ENCODE measurements at places on chromosomes 1 and 21.

DNA sequence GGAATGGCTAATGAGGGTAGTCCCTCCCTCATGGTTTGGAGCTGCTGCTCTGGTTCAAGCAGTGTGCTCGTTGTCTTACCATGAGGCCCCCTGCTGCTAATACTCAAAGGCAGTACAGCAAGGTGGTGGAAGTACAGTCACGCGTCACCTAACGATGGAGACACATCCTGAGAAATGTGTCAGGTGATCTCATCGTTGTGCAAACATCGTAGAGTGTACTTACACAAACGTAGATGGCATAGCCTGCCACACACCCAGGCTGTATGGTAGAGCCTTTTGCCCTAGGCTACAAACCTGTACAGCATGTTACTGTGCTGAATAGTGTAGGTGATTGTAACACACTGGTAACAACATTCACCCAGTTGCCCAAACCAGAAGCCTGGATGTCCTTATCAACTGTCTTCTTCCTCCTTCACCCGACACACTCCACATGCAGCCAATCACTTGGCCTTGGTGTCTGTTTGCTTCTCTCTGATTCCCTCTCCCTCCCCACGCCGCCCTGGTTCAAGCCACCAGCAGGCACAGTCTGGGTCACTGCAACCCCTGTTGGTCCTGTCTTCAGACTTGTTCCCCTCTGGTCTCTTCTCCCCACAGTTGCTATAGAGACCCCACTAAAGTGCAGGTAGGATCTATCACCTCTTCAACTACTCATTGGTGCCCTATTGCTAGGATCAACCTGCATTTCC is 6.0 kb upstream of the KCNA2 start:
- no peak for DNase-seq

DNA sequence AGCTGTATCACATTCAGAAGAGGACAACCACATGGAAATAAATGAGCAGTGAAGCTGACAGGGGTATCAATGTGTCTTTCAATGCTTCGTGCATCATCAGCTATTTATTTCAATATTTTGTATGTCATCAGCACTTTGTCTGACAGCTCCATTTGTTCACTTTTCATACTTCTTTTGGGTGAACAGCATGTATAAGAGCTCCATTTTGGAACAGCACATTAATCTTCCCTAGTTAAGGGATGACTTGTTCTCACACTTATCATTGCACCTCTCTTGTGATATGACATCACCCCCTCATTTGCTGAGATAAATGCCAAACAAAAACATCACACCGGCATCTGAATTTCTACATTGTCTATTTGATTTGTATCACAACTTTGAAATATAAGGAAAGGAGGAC is 190.6 kb upstream of the SAMSN1 start:
- no peak for DNase-seq

DNA sequence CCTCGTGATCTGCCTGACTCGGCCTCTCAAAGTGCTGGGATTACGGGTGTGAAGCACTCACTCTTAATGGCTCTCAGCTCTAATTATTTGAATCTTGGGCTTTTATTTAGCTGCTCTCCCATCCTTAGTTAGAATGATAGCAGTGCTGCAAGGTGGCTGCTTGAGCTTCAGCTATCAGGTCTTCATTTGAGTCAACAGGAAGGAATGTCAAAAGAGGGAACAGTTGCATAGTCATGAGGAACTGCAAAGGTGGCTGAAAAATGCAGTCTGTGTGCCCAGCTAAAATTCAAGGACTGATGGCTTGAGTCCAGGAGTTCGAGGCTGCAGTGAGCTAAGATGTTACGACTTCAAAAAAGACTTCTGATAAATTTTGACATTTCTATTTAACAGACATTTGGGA is 55.6 kb downstream of the UCK2 start:
- DNase-seq = no peak

- no peak for DNase-seq
These were observed 235.7 kb upstream of the RAB4A start for GRCh38 chr1:229035054-229035747.

- no peak for DNase-seq
These were observed 16.2 kb upstream of the GPR157 start for GRCh38 chr1:9145021-9145668.

DNA sequence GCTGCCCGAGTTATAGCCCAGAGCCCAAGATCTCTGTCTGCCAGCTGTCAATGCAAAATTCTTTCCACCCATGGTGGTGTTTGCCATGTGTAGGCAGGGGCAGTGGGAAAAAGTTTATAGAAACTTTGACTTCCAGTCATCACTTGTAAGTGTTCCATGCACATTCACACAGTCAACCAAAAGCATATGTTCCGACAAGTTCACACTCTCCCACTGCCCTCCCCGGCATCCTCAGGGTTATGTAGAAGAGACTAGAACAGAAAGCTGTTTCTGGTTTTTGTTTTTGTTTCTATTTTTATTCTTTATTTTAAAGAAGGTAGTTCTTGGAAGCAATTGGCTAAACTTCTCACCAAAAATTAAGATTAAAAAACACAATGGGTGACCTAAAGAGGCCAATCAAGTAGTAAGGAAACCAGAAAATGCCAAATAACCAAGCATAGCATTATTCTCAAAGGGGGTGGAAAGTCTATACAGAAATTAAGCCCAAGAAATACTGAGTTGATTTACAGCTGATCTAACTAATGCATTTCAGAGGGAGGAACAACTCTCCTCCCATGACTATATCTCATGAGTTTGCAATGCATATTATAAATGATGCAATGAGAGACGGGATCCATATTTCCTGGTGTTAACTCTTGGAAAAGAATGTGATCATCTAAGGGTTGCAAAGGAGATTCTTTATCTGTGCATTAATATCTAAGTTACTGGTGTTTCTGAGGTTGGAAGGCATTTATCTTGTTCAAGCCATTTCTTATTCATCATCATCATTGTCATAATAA is 91.5 kb upstream of the ETS2 start:
- no peak for DNase-seq

- DNase-seq = no peak
These were observed 104.2 kb upstream of the GCLM start for GRCh38 chr1:94013367-94013878.

Data from stimulated activated CD4-positive, alpha-beta T cell treated with anti-CD3 and anti-CD28 coated beads, Interleukin-1b, Interleukin-23, amount 100 ng/mL, for 24 hours (primary cell).